ENCODE measurements at places on chromosomes 7 and 10. TPM values are rescaled to one million over a fixed set of nuclear protein-coding genes. Genes with fewer than 3 reads are reported as not detected.

GRCh38 chr7:103811290-103811689, 178.2 kb downstream of the RELN start:
- no peak for DNase-seq

GRCh38 chr10:6589287-6590094, 9.4 kb upstream of the PRKCQ start:
- no peak for DNase-seq

DNA sequence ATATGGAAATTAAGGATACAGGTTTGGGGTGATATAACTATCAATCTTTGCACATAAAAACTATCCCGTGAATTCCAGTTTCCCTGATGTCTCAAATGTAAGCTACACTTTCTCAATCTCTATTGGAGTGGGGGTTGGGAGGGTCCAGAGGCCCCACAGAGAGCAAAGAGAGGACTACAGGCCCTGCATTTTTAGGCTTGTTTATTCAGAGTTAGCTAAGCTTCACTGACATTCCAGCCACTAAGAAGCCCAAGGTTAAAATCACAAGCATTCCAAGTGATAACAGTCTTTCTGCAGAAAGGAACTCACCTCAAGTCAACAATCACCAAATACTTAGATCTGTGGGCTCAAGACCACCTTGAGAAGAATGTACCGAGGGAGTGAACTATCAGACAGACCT, 31.6 kb upstream of the LAMB1 start:
- DNase-seq = no peak

- DNase-seq = no peak
Measured at GRCh38 chr7:158776474-158776873, 52.8 kb downstream of the ESYT2 start.

DNA sequence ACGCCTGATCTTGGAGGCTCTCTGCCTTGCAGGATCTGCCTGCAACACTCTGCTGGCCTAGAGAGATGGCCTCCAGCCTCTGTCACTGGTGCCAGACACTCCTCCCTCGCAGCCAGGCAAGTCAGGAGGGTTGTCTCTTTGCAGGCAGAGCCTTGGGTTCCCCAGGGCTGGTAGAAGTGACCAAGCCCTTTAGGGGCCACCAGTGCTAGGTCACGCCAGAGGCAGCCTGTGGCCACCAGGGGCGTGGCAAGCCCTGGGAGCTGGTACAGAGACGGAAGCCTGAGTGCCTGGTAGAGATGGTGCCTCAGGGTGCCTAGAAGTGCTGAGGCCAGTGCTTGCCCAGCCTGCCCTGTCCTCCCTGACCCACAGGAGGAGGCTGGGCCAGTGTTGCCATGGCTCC, 9.1 kb downstream of the ADCYAP1R1 start:
- no peak for DNase-seq

- DNase-seq = no peak
Measured at GRCh38 chr10:17076626-17077345, 52.8 kb downstream of the CUBN start.

Gene NAT16
- total RNA-seq = not detected

Gene SUFU
- 10.8 TPM for total RNA-seq

Gene HMX3
- total RNA-seq = not detected

Measured in tongue (tissue), 3 donors.